ENCODE measurements at places on chromosomes 1 and 21. TPM values are rescaled to one million over a fixed set of nuclear protein-coding genes. Genes with fewer than 3 reads are reported as not detected.

Gene GPR37L1
- total RNA-seq, result 2.0 TPM

Gene IGFN1
- total RNA-seq, result not detected

Gene PRAMEF26
- not detected for total RNA-seq

Gene LCE6A
- total RNA-seq, result not detected

Gene LAX1
- 0.58 TPM for total RNA-seq

Gene RIPPLY3
- not detected for total RNA-seq

Gene BMP8B
- total RNA-seq, result 1.8 TPM

Gene ANKRD35
- total RNA-seq, result 1.7 TPM

Gene L1TD1
- total RNA-seq, result not detected

Gene GRIK3
- total RNA-seq, result 0.72 TPM

Gene CNR2
- total RNA-seq, result 0.18 TPM

Gene RUNX1
- total RNA-seq, result 83.0 TPM

Gene THEM5
- total RNA-seq, result not detected

Gene RGS13
- total RNA-seq, result 0.73 TPM

Gene EXTL1
- 0.18 TPM for total RNA-seq

Gene AIRE
- not detected for total RNA-seq

Gene GCSAML
- 0.14 TPM for total RNA-seq

Gene DISP3
- not detected for total RNA-seq

Gene SH3D21
- 120 TPM for total RNA-seq

Gene MCOLN3
- not detected for total RNA-seq
